ENCODE measurements at places on chromosomes 5 and 9.

GRCh38 chr9:110951805-110952539 is 86.3 kb downstream of the LPAR1 start:
- DNase-seq, result no peak

- peak; percentile 71 for DNase-seq
These were observed 55.7 kb downstream of the DPYSL3 start for GRCh38 chr5:147453875-147454814.

- peak; percentile 85 for DNase-seq
These were observed 60.2 kb upstream of the TBC1D2 start for GRCh38 chr9:98315551-98316060.

- no peak for DNase-seq
These were observed 31.4 kb downstream of the FANCC start for GRCh38 chr9:95286151-95286550.

DNA sequence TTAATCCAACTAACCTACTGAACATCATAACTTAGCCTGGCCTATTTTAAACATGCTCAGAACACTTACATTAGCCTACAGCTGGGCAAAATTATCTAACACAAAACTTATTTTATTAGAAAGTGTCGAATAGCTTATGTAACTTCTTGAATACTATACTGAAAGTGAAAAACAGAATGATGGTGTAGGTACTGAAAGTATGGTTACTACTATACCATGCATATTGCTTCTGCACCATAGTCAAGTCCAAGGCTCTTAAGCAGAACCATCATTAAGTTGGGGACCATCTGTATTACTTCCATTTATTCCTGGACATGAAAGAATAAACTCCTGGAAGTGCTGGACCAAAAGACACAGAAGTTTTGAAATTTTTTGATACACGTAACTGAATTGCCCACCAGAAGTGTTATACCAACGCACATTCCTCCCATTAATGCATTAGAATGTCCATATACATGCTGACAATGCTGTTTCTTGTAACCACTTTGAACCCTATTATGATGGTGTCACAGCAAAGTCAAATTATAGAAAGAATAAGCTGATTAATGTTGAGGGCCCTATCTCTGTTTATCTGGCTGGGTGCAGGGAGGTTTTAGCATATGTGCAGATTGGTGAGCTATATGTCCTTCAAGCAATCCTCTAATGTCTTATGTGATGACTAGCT is 375.7 kb downstream of the ACTL7B start:
- no peak for DNase-seq

- DNase-seq, result no peak
These were observed 156.6 kb upstream of the IRX2 start for GRCh38 chr5:2908086-2908485.

DNA sequence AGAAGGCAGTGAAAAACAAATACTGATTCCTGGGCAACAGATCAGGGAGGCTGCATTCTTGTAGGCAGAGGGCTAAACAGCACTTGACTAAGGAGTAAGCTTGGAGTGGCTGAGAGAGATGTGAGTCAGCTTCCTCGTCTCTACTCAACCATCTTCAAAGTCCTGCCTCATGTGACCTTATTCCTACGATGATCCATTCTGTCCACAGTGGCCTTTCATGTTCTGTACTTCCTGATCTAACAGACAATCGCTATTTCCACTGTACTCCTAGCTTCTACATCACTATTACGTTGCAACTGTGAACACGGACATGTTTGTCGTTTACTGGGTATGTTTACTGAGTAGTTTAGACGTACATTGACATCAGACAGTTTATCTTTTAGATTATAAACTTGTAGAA is 365.4 kb downstream of the ARL15 start:
- DNase-seq, result no peak

GRCh38 chr5:5043346-5043745 is 96.8 kb upstream of the ADAMTS16 start:
- no peak for DNase-seq

GRCh38 chr9:15834541-15834940 is 281.7 kb downstream of the CCDC171 start:
- no peak for DNase-seq

GRCh38 chr5:13179407-13180087 is 764.9 kb downstream of the DNAH5 start:
- DNase-seq, result no peak

DNA sequence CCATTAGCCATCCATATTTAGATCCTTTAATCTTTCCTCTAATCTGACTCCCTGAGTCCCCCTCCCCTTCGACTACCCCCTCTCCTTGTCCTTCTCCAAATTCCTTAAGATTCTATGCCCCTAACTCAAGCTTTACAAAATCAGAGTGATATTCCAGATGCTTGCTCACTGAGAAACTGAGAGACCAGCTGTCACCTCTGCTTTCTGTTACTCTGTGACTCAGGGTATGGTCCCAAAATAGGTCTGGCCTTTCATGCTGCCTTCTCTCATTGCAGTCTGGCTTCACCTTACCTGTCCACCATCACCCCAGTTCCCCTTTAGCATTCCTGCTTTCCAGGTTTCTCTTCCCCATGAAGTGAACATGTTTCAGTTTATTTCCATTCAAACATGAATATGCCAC is 383.3 kb upstream of the SLC30A5 start:
- DNase-seq, result no peak

DNA sequence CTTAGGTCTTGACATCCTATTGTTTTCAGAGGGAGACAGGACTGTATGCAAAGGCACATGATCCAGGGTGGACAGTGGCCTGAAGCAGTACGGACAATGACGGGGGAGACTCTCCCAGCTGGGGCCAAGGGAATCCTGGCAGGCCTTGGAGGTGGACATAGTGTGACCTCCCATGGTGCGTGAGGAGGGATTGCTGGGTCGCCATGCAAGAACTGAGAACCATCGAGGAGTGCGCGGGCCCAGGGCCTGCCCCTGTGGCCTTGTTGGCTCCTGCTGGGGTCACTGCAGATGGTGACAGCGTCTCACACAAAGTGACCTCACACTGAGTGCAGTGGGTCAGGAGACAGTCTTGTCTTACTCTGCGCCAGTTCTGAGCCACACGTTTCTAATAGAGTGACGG is 192.4 kb downstream of the GADD45G start:
- DNase-seq, result no peak

DNA sequence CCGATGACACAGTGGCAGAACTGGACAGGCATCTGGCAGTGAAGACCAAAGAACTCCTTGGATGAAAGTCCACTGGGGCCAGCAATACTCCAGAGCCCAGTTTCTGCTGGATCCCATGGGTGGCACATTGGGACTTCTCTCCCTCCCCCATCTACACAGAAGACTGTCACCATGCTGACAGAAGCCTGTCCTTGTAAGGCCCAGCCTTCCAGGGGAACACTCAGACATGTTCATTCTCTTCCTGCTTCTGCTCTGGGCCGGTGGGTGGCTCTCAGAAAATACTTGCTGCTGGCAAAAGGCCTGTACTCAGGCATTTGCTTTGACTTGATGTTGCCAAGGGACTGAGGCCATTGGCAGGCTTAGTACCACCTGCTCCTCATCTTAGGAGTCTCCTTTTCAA is 48.3 kb upstream of the PTGS1 start:
- DNase-seq, result no peak

- DNase-seq, result no peak
These were observed 172.0 kb downstream of the MELK start for GRCh38 chr9:36744678-36745077.

DNA sequence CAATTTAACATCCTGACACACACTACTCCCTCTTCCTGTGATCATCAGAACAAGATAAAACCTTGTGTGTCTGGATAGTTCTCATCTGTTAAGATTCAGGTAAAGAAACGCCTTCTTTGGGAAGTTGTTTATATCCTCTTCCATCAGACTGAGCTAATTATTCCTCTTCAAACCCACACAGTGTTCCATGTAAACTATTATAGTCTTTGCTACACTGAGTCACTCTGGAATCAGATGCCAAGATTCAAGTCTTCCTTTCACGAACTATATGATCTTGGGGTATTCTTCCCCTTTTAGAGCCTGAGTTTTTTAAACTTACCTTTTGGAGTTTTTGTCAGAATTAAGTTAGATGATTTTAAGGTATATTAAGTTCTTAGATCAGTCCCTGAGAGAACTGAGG is 2.0 kb downstream of the OR1J1 start:
- no peak for DNase-seq

DNA sequence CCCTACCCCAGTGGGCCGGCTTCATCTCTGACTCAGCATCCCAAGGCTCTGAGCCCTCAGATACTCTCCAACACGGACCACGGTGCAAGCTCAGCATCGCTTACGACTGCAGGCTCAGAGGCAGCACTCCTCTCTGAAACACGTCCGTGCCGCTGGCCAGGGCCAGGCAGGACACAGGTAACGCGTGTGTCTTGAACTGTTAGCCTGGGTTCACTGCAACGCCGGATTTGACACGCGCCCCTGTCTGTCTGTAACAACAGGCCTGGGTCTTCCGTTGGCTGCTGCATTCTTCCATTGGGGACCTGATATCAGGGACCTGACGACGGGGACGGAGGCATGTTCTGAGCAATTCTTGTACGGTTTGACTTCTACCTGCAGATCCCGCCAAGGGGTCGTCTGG is 6.4 kb downstream of the SLC6A3 start:
- DNase-seq, result no peak

GRCh38 chr9:35615981-35616680 is 2.1 kb downstream of the CD72 start:
- no peak for DNase-seq

- DNase-seq, result no peak
These were observed 116.0 kb downstream of the AUH start for GRCh38 chr9:91245431-91246313.

- no peak for DNase-seq
These were observed 12.7 kb downstream of the CSF1R start for GRCh38 chr5:150073677-150074076.

GRCh38 chr5:157266286-157267007 is 524 bp downstream of the CYFIP2 start:
- peak; percentile 61 for DNase-seq

- DNase-seq, result no peak
These were observed 116.1 kb upstream of the PITX1 start for GRCh38 chr5:135149956-135150723.

- DNase-seq, result no peak
These were observed 102.6 kb downstream of the FSTL4 start for GRCh38 chr5:133509742-133510079.

DNA sequence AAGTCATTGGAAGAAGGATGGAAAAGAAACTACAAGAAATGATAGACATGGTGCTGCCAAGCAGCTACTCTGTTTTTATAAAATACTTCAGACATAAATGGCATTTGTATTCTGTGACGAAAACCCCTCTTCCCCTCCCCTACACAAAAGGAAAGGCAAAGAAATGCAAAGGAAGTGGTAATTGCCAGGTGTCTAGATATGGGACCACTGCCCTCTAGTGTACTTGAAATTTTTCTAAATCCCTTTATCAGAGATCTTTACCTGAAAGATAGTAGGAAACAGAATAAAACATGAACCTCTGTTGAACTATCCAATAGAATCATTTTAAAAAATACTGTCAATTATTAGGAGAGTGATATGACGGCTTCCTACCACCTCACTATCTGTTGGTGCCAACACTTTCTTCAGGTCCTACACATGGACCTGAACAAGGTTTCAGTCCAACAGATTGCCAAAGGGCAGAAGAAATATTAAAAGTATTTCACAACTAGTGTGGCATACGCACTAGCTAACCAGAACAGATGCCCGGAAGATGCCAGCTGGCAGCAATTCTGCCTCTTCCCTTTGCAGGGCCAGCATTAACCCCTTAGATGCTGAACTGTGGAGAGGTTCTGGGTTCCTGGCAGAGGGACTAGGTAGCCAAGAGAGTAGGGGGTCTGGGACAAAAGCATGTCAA is 104.1 kb downstream of the TSSK1B start:
- DNase-seq, result peak; percentile 4

DNA sequence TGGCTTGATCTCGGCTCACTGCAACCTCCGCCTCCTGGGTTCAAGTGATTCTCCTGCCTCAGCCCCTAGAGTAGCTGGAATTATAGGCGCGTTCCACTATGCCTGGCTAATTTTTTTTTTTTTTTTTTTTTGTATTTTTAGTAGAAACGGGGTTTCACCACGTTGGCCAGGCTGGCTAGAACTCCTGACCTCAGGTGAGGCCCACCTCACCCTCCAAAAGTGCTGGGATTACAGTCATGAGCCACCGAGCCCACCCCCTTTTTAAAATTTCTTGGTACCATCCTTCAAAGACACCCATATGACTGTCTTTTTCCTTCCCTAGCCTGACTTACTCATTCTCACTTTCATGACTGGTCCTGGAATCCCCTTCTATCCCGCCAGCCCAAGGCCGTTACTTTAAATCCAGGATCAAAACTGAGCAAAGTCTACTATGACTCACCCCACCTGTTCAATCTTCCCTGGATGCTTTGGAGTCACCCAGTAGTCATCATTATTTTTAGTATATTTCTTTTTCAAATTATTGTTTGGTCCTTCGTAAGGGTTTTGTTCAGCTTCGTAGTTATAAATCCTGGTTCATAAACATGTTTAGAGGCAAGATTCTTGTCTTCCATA is 1.2 kb upstream of the TBCA start:
- DNase-seq, result no peak
